ENCODE measurements at places on chromosomes 4 and X. TPM values are rescaled to one million over a fixed set of nuclear protein-coding genes. Genes with fewer than 3 reads are reported as not detected.
A peak's percentile ranks its signal among the peaks of the same experiment; 100 is the strongest.

GRCh38 chr4:113776679-113777078, 15.1 kb upstream of the CAMK2D start:
- no peak for DNase-seq

- DNase-seq = no peak
Observed at GRCh38 chr4:156710365-156711192, 261.0 kb downstream of the PDGFC start.

DNA sequence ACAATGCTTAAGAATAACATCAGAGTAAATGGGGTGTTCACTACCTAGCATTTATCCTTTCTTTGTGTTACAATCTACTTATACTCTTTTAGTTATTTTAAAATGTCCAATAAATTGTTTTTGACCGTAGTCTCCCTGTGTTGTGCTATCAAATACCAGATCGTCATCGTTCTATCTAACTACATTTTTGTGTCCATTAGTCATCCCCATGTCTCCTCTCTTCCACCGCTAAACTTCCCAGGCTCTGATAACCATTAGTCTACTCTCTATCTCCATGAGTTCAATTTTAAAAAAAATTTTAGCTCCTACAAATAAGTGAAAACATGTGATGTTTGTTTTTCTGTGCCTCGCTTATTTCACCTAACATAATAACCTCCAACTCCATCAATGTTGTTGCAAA, 381.9 kb downstream of the PRDM5 start:
- DNase-seq = no peak

DNA sequence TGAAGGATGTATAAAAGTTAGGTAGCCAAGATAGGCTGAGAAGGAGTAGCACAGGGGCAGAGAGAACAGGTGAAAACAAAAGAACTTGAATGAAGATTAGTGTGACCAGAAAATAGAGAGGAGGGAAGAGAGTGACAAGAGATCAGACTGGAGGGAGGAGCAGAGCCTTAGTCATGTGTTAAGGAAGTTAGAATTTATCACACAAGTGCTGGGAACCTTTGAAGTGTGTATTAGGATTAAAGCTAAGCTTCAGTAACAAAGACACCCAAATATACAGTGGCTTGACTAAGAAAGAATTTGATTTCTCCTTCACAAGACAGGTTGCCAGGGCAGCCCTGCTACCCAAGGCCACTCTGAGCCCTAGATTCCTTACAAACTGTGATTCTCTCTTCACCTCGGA, 10.7 kb upstream of the CCDC149 start:
- DNase-seq = no peak

GRCh38 chr4:147965056-147965455, 233.2 kb downstream of the ARHGAP10 start:
- no peak for DNase-seq

- no peak for DNase-seq
Observed at GRCh38 chr4:98794565-98795205, 134.2 kb downstream of the EIF4E start.

- DNase-seq = no peak
Observed at GRCh38 chr4:25750874-25751273, 95.2 kb downstream of the SLC34A2 start.

DNA sequence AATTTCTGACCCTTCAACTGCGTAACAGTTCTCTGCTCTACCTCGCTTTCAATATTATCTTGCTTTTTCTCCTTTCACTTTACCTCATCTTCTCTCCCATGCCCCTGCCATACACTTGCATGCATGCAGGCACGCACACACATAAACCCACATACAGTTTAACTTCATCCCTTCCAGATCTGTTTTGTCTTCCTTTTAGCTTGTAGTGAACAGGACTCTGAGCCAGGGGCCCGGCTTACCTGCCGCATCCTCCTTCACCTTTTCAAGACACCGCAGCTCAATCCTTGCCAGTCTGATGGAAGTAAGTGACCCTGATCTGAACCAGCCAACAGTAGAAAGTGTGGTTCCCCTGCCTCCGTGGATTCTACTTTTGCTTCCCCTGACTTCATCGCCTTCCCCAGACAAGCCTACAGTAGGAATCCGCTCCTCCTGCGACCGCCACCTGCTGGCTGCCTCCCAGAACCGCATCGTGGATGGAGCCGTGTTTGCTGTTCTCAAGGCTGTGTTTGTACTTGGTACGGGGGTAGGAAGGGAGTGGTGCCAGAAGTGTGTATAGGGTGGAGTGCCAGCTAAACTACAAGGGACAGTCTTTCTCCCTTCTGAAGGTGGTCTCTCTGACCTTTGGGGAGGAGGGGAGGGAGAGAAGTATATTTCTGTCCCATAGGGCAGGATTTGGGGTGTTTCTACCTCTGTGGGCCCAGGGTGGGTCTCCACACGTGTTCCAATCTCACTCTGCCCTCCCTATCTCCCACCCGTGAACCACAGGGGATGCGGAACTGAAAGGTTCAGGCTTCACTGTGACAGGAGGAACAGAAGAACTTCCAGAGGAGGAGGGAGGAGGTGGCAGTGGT, 10.7 kb downstream of the MED12 start:
- peak; percentile 46 for DNase-seq

- DNase-seq = peak; percentile 7
Observed at GRCh38 chr4:163591614-163592020, 97.1 kb downstream of the TMA16 start.

DNA sequence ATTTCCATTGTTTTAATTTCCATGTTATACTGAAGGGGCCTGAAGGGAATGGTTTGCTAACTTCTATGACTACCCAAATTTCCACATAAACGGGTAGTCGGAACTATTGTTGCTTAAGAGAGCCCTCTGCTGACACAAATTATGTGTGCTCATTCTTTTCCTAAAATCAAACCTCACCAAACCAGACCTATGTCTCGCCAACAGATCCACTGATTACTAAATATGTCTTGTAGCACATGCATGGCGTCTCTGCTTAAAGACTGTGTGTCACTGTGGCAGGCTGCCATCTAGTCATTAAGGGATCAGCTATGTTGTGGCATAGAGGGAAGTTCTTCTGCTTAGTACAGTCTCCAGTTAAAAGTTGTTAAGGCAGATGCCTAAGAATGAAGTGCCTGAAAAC, 25.1 kb downstream of the PIR start:
- peak; percentile 52 for DNase-seq

DNA sequence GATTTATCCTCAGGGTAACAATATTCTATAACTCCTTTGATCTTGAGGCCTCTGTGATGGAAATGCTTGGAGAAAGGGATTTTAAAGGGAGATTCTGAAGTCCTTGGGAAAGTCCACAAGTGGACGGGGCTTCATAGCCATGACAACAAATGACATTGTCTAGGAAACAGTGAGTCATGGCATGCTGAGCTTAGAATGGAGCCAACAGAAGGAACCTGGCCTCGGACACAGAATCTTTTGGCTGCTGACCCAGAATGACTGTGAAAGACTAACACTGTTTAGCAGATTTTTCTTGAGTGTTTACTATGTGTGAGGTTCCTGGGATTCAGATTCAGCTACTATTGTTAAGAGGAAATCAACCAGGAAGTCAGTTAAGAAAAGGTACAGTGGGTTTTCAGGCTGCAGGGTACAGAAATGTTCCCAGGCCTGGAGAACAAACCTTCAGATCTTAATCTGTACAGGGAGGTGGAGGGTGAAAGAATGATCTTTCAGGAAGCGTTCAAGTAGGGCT, 18.1 kb upstream of the CXCL2 start:
- DNase-seq = peak; percentile 78

GRCh38 chr4:70925899-70926635, 23.9 kb downstream of the MOB1B start:
- no peak for DNase-seq

DNA sequence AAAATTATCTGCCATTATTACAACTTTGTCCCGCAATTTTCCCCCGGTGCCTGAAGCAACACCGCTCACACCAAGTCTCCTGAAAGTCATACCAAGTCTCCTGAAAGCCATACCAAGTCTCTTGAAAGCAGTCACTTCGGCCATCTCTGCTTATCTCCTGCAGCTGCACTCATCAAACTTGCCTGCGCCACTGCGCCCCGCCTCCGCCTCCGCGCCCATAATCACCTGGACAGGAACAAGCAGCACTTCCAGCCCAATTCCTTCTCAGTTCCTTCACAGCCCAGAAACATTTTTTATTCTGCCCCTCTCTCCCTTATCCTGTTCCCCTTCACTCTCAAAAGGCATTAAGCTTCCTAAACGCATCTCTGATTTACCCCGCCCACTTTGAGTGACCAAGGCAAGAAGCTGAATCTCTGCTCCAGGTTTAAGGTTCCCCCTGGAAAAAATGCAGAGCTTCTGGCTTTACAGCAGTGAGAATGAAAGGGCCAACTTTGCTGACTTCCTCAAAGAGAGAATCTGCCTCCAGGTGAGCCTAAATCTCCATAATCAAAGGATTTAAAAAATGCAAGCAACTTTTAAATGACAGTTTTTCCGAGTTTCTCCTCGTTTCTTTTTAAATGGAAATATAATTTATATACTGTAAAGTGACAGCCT, 7.7 kb downstream of the GPR50 start:
- no peak for DNase-seq

DNA sequence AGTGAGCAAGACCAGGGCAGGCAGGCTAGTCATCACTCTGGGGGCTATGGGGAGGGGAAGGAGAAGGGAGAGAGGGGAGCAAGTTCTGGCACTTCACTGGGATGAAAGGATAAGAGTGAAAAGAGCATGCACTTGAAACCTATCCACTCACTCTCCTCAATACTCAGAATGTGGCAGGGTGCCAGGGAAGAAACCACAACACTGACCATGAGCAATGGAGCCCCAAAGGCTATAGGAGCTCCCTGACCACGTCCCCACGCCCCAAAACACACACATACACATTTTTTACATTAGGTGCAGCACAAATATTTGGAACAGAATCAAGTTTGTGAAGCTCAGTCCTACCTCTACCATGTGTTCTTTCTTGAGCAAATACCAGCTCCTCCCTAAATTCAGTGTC, 132.2 kb downstream of the IDS start:
- DNase-seq = no peak

GRCh38 chrX:40298572-40299479, 201.1 kb upstream of the BCOR start:
- no peak for DNase-seq

GRCh38 chr4:64538219-64538618, 129.0 kb upstream of the TECRL start:
- no peak for DNase-seq

DNA sequence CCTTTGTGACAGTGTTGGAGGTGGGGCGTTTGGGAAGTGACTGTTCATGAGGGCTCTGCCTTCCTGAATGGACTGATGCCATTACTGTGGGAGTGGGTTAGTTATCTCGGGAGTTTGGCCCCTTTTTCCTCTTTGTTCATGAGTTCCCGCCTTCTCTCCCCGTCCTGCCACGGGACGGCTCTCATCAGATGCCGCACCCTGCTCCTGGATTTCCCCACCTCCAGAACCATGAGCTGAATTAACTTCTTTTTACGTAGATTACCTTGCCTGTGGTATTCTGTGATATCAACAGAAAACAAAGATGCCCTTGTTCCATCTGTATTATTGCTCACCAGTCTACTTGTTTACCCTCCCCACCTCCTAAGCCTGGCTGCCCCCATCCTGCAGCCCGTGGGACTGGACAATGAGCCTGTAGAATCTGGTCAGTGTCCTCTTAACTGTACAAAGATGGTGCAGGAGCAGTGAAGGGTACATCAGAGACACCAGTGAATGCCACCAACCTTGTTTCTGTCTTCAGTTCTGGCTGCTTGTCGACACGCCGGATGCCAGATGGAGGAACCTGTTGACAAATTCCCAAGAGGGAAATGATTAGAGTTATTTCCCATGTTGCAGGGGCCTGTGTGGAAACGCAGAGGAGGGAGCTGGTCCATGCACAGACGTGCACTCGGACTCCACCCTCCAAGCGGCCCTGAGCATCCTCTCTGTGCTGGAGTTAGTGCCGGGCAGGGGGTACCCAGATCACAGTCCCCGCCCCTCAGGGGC, 104.7 kb downstream of the ABLIM2 start:
- DNase-seq = no peak

DNA sequence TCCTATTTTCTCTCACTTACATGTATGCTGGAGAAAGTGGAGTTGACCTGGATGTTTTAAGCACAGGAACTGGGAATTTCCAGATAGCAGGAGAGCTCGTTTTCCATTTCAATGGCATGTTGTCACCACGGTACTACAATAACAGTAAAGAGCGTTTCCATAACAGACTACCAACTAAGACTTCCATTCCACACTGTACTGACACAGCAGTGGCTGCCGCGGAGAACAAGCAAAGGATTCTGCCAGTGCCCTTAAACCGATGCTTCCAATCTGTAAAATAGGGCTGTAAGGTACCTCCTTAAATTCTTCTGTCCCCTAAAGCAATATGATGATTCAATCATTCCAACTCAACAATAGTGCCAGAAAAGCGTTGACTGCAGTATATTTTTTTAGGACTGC, 143.9 kb downstream of the KLHL13 start:
- DNase-seq = peak; percentile 75

DNA sequence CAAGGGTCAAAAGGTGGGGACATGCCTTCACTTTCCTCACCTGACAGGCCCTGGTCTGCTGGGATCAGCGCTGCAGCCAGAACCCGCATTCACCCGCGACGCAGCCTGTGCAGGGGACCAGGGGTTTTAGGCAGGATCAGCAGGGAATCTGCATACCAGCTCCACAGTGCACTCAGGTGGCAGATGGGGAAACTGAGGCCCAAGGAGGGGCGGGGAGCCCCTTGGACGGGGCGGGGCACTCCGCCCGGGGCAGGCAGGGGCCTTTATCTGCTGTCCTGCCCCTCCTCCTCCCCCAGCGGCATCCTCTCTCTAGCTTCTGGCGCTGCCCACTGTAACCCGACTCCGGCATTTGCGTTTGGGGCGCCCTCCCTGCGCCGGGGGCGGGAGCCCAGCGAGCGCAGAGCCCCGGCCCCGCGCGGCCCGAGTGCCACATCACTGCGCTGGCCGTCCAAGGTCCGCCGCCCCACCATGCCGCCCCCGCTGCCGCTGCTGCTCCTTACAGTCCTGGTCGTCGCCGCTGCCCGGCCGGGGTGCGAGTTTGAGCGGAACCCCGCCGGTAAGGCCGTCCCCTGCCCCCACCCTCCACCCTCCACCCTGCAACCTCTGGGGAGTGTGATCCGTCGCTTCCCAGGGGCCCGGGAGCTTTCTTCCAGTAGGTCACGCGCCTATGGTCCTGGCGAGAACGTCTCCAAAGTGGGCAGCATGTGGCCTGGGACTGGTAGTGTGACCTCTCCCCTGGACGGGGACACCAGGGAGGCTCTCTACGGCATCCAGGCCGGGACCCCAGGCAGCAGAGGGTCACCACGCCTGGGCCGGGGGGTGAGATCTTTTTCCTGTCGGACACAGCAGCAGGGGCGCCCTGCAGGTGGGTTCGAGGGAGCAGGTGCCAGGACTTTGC, at the start of gene CPZ:
TSS of gene CPZ (plus strand) at position 400 of the 898 bp plus-strand sequence. CDS start at position 469, 69 bp downstream.
- DNase-seq = no peak

Gene PRDM5
- 0.48 TPM for polyA plus RNA-seq

Gene MAMLD1
- 3.4 TPM for polyA plus RNA-seq

Gene CSAG3
- polyA plus RNA-seq = not detected

Gene SULT1B1
- 0.27 TPM for polyA plus RNA-seq

Gene ASMT
- not detected for polyA plus RNA-seq

Gene MRFAP1
- polyA plus RNA-seq = 526 TPM

Gene CHRDL1
- polyA plus RNA-seq = 5.7 TPM

Gene ANTXR2
- polyA plus RNA-seq = 2.0 TPM

Gene EFHC2
- polyA plus RNA-seq = 0.29 TPM

Gene TENM3
- polyA plus RNA-seq = 18.2 TPM
